ENCODE measurements at places on chromosomes 3 and 15.

GRCh38 chr15:87761736-87762509 lies 494.6 kb downstream of the NTRK3 start:
- DNase-seq, result no peak

DNA sequence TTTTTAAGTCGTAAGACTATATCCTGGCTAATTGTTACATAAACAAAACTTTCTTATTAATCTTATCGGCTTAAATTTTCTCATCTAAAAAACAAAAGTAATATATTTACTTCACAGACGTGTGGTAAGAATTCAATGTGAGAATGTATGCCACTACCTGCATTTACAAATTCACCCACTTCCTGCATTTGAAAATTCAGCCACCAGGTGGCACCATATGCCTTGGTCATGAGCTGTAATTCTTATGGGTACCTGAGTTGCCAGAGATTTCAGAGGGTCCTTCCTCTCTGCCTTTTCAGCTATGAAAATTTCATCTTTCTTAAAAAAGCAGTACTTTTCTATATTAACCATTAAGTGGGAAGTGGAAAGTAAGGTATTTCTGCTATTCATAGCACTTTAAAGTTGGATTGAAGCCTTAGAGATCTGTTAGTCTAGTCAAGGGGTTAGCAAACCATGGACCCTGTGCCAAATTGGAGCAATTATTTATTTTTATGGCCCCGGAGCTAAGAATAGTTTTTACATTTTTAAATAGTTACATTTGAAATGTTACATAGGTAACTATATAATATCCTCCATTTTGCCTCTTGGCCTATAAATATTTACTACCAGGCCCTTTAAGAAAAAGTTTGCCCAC lies 127.8 kb downstream of the HCN4 start:
- DNase-seq, result no peak

DNA sequence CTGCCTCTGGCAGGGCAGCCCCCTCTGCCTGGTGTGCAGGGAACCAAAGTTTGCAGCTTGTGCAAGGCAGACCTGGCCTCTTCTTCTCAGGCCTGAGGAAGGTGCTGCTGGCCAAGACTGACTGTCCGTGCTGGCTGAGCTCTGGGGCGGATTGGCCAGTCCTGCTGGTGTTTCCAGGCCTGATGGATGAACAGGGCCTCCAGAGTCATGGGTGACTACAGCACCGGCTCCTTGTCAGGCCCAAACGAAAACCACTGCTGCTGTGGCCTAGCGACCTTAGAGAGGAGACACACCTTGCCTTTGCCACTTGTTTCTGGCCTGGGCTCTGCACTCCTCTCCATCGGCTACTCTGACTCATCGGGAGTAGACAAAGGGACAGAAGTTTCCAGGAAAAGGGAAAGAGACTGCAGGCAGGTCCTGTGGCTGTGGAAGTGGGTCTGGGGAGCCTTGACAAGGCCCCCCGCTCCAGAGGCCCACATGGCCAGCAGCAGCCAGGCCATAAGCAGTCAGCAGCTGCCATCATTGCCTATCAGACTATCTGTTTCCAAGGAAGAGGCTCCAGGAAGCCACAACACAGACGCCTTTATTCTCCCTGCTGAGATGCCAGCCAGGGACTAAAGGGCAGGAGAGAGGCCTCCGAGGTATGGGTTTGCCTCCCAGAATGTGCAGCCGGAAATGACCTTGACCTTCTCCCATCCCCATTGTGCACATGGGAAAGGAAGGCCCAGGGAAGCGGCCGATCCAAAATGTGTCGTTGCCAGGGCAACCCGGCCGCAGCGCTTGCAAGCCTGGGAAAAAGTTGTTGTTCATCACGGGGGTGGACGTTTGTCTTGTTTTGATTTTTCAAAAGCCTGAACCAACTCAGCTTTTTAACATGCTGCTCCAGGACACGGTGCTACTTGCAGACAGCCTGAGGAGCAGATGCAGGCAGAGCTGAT lies 160.5 kb downstream of the CHSY1 start:
- no peak for DNase-seq

DNA sequence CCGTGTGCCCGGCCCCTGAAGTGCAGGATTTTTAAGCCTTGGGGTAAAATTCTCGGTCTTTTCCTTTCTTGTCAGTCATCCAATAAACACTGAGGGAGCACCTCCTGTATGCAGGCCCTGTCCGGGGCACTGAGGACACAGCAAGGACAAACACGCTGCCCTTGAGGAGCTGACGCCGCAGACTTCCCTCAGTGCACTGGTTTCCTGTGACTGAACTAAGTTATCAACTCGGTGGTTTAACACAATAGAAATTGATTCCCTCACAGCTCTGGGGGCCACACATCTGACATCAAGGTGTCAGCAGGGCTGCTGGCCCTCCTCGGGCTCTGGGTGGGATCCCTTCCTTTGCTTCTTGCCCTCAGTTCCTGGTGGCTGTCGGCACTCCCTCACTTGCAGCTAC lies 65.1 kb downstream of the ZNF445 start:
- no peak for DNase-seq

DNA sequence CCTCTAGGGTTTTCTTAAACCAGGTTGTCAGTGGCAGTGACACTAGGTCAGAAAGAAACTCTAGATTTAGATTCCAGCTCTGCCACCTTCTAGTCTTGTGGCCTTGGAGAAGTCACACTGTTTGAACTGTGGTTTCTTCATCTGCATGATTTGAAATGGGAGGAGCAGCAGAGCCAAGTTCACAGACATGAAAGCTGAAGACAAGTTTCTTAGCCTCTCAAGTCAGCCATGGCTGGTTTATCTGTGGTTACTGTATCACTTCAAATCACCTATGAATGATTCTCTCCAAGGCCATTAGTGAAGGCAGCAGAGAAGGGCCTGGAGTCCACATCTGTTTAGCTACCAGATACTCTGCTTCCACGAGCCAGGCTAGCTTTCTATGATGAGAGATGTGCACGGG lies 15.6 kb downstream of the CLEC3B start:
- no peak for DNase-seq

- no peak for DNase-seq
Observed at GRCh38 chr15:31344823-31345605, 18.4 kb downstream of the KLF13 start.

GRCh38 chr15:63417721-63418120 lies 36.1 kb upstream of the CA12 start:
- no peak for DNase-seq

- no peak for DNase-seq
Observed at GRCh38 chr15:62985768-62986167, 56.8 kb upstream of the TPM1 start.

- no peak for DNase-seq
Observed at GRCh38 chr15:29116970-29117700, 152.5 kb downstream of the NSMCE3 start.

- no peak for DNase-seq
Observed at GRCh38 chr15:84033793-84034553, 201.6 kb upstream of the GOLGA6L4 start.

DNA sequence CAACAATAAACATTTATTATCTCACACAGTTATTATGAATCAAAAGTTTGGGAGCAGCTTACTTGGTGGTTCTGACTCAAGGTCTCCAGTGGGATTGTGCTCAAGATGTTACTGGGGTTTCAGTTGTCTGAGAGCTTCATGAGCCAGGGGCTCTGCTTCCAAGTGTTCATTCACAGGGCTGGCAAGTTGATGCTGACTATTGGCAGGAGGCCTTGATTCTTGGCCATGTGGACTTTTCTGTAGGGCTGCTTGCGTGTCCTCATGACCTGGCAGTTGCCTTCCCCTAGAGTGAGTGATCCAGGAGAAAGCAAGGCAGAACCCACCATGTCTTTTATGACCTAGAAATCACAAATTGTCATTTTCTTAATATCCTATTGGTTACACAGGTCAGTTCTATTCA lies 87.2 kb upstream of the TNFAIP8L3 start:
- DNase-seq, result no peak

- no peak for DNase-seq
Observed at GRCh38 chr15:49492830-49493229, 69.8 kb downstream of the FGF7 start.

DNA sequence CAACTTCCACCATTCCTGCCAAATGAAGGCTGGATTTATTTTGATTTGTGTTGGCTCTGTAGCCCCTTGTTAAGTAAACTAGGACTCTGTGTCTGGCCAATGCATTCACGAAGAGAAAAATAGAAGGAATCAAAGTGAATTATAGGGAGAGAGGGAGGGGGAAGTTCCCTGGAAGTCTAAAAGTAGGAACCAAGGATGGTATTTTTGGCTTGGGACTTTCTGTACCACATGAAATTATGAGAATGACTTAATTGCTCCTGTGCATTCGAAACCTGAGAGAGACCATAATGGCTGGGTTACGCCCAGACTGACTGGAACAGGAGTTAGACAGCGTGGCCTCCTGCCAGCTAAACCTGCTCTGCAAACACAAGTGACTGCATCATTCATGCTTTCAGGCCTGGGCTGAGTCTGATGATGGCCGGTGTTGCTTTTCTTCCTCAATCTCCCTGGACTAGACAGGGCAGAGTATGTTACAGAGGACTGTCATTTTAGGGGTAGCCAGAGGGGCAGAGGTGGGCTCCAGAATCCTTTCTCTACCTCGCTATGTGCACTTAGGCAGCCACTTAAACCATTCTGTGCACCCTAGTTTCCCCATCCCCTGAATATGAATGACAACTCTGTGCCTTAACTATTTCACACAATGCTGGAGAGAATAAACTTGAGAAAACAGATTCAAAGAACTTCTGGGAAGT lies 58.9 kb downstream of the MYO1E start:
- no peak for DNase-seq

- peak; percentile 3 for DNase-seq
Observed at GRCh38 chr3:84547971-84548970, 410.5 kb upstream of the CADM2 start.

- no peak for DNase-seq
Observed at GRCh38 chr3:42369304-42369703, 41.1 kb downstream of the LYZL4 start.

DNA sequence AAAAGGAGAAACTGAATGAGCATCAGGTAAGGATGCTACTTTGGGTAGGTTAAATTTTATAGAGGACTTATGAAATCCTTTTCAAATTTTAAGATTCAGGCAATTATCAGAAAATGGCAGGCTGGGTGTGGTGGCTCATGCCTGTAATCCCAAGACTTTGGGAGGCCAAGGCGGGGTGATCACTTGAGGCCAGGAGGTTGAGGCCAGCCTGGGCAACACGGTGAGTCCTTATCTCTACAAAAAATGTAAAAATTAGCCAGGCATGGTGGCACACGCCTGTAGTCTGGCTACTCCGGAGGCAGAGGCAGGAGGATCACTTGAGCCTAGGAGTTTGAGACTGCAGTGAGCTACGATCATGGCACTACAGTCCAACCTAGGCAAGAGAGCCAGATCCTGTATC lies 23.1 kb downstream of the DCUN1D1 start:
- DNase-seq, result no peak

GRCh38 chr15:68053001-68053400 lies 1.1 kb upstream of the PIAS1 start:
- no peak for DNase-seq

- DNase-seq, result peak; percentile 53
Observed at GRCh38 chr15:90099868-90100831, 2.1 kb downstream of the IDH2 start.

GRCh38 chr3:156812521-156813335 lies 13.4 kb upstream of the LEKR1 start:
- DNase-seq, result no peak

DNA sequence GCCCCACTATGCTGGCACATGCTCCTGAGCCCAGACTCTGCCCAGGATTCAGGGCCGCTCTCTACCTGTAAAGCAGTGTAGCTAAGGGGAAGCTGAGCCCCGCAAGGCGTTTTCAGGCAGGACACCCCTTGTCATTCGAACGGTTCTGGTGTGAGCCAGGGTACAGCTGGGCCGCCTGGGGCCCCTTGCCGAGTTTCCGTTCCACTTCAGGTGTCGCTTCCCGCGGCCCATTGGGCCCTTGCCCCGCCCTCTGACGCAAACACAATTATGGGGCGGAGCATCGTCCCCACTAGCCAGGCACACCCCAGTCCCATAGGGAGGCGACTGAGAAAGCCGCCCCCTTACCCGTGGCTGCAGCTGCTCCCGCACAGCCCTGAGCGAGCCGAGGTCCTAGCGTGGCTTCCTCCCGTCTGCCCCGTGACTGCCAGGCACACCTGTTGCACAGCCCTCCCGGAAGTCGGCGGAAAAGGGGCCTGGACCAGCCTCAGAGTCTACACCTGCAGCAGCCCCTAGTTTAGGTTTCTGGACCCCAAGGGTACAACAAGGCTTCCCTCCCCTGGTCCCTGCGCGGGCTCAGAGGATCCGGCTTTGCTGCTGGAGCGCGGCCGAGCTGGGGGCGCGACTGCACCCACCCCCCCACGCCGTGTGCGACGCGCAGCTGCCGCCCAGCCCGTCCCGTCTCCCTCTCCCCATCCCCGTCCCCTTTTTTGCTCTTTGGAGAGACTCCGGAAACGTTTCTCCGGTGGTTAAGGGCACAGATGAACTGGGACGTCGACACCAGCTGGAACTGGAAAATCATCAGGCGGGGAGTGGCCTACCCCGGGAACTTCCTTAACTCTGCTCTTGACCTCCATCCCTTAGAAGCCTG lies at the start of gene PLSCR2:
PLSCR2 (minus strand) TSS at position 412 of the 868 bp plus-strand sequence. CDS start 9,657 bp downstream, outside the sequence.
- DNase-seq, result peak; percentile 6

DNA sequence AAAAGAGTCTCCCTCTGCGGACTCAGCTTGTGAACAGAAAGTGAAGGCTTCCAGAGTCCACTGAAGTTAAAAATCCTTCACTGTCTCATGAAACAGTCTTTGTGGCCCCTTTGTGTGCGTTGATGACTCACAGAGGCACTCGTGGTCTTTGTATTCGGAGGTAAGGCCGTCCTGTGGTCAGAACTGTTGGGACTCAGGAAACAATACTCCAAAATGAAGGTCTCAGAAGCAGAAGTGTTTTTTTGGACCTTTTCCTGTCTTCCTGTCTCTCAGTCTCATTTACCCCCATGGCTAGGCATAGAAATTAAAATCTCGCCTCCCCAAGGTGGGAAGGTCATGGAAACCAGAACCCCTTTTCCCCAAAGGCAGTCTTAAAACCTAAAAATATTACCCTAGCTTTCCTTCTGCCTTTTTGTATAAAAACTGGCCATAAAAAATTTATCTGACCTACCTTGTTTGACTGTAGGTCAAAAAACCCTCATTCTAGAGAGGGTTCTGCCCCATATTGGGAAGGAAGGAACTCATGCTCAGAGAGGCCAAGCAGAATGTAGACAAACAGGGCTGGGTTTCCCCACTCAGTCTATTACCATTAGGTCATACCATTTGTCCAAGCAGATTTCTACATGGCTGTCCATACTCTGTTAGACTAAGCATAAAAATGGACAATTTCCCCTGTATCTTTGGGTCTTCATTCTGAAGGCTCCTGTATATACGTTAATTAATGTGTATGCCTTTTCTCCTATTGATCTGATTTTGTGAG lies 19.1 kb upstream of the EPB42 start:
- DNase-seq, result no peak

GRCh38 chr3:100297784-100298183 lies 36.8 kb upstream of the NIT2 start:
- DNase-seq, result no peak

- DNase-seq, result no peak
Observed at GRCh38 chr15:61731099-61731498, 329.1 kb downstream of the VPS13C start.

- DNase-seq, result peak; percentile 48
Observed at GRCh38 chr3:140128631-140129030, 193.6 kb downstream of the CLSTN2 start.

GRCh38 chr3:9666704-9667445 lies 17.6 kb downstream of the MTMR14 start:
- DNase-seq, result no peak

GRCh38 chr3:29099296-29099695 lies 181.6 kb upstream of the RBMS3 start:
- DNase-seq, result no peak

GRCh38 chr3:145124900-145125678 lies 1035.9 kb downstream of the PLOD2 start:
- DNase-seq, result no peak

Measured in C1 segment of cervical spinal cord (tissue), 14 donors.